ENCODE measurements at places on chromosomes 6 and 20.

GRCh38 chr6:156347246-156347645, 429.9 kb upstream of the ARID1B start:
- peak; percentile 77 for DNase-seq

DNA sequence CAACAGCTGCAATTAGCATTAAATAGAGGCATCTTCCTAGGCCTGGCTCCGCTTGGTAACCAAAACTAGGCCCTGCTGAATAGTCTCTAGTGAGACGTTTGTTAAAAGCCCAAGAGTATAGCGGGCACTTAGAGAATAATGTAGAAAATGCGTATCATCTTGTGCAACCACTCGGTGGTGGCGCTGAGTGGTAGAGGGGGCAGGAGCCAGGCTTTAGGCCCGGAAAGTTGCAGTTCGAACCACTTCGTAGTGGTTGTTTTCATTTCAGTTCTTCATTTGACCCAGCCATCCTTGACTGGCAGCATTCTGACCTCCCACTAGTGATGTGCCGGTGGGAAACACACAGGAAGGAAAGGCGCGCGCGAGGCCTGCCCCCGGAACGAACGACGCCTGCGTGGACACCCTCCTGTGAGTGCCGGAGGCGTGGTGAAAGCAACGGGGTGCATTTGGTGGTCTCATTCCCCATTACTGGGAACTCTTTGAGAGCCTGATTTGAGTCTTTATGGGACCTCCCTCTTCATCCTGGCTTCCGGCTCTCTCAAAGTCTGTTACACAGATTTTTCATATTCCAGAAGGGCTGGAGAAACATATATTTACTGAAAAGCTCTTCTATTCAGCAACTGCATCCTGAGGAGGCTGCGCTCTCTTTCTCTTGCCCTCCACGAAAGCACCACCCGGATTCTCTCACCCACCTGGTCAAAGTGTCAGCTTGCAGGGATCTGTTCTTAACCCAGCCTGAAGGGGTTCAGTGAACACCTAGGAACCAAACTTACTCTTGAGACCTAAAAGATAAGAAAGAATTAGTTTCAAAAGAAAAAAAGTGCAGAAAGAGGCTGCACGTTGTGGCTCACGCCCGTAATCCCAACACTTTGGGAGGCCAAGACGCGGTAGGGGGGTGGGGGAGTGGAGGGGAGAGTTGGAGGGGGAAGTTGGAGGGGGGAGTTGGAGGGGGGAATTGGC, 18.2 kb downstream of the GPX5 start:
- DNase-seq = no peak

DNA sequence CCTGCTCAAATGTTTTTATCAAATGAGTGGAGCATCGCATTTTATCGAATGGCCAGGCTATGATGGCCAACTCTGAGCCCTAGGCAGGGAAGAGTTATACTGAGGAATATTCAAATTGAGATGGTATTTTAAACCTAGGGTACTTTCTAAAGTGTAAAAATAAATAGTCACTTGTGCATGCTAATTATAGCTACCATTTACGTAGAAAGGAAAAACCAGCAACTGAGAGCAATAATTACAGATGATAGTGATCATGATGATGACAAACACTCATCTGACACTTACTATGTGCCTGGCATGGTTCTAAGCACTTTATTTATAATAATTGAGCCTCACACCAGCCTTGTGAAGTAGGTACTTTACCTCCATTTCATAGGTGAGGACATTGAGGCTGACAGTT, 455.7 kb downstream of the CD83 start:
- no peak for DNase-seq

GRCh38 chr6:20900389-20901160, 366.3 kb downstream of the CDKAL1 start:
- no peak for DNase-seq

DNA sequence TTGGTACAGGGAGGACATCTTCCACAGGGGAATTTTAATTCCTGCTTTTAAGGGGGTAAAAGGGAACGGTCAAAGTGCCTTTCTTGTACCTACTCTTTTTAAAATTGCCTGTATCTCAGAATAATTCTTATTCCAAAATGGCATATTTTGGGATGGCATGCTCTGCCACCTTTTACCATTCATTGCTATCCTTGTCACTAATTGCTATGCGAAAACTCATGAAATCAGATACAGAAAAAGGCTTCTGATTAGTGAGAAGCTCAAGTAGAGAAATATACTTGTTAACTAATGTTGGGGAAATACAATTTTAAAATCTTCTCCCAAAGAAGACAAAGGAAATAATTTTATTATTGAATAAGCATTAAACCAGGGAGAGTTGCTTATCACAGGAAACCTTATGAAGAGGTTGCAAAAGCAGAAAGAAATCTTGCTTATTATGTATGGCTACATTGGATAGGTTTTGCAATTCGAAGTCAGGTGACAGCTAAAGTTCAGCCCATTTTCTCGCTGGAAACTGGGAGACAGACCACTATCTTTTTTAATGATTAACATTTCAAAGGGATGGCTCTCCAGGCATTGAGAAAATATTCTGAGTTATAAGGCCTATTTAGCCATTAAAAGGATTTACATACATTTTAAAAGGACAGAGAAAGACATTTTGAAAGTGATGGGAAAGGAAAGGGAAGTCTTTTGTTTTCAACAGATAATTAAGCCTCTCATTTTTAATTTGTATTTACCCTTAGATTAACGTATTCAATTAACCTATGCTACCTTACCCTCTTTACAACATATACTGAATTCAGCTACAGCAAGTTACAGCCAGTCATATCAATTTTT, 110.3 kb upstream of the PRSS16 start:
- no peak for DNase-seq

- no peak for DNase-seq
Measured at GRCh38 chr20:59598625-59599310, 5.6 kb upstream of the PHACTR3 start.

- no peak for DNase-seq
Measured at GRCh38 chr6:100230115-100230952, 234.4 kb downstream of the SIM1 start.

DNA sequence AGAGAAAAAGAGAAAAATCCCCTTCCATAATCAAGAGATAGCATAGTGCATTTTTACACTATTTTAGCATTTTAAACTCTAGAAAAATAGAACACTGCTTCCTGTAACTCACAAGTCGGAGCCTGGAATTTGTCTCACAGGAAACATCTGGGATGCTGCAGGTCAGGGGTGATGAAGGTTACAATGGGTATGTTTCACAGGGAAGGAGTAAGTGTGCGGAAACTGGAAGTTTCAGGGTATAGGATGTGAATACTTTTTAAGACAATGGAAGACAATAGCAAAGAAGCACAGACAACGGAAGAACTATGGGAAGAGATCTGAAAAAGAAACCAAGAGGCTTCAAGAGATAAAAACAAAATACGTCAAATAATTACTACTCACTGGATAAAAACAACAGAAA, 361.0 kb upstream of the MARCKS start:
- no peak for DNase-seq

GRCh38 chr20:35030136-35030535, 62.5 kb downstream of the TRPC4AP start:
- DNase-seq = no peak

- DNase-seq = peak; percentile 93
Measured at GRCh38 chr6:3803627-3804468, 45.3 kb upstream of the FAM50B start.

DNA sequence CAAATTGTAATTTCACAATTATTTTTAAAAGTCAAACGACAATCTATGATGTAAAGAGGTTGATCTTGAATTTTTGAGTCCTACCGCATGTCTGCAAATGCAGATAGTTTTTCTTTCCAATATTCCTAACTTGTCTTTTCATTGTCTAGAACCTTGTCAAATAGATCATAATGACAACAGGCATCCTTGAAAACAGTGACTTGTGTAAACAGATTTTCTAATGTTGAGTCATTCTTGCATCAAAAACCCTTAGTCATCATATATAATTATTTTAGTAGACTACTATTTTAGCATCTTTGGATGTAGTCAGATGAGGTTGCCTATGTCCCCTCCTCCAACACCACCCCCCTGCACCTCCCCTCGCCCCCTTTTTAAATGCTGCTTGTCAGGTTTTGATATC, 43.8 kb downstream of the BMP6 start:
- DNase-seq = peak; percentile 47

- DNase-seq = peak; percentile 93
Measured at GRCh38 chr20:45344168-45344860, 3.9 kb downstream of the SDC4 start.

GRCh38 chr6:141675957-141676356, 456.8 kb upstream of the GJE1 start:
- DNase-seq = peak; percentile 27

DNA sequence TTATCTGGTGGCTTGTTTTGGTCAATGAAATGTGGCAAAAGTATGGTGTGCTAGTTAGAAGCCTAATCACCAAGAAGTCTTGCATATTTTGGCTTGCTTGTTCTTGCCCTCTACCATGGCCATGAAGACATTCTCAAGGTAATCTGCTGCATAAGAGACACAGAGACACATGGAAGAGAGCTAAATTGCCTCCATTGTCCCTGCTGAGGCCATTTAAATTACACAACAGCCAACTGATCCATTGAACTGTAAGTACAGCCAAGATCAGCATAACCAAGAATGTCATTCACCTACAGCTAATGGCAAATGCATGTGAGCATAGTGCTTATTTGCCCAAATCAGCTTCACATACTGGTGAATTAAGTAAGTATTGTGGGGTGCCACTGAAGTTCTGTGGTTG, 603.8 kb downstream of the FRK start:
- no peak for DNase-seq

- peak; percentile 96 for DNase-seq
Measured at GRCh38 chr6:52877168-52877567, 32.3 kb downstream of the GSTA3 start.

DNA sequence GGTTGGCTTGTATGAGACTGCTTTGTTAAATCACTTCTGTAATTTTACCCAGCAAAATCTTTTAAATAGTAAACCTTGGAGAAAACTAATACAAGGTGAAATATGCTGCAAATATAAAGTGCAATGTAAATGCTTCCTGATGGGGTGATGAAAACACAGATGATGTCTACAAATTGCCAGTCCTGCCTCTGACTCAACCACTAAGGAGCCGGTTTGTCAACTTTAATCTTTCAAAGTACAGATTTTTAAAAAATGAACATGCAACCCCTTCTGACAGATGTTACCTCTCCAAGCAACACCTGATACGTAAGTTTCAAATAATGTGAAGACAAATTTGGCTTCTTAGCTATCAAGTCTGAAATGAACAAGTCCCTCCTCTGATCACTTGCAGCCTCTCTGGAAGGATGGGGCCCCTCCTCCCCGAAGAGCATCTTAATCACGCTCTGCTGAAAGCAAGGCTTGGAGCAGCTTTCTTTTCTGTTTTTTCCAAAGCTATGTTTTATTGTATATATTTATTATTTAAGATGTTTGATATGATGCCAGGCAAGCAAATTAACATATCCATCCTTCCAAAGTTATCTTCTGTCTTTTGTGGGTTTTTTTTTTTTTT, 196.0 kb downstream of the MYLK4 start:
- DNase-seq = no peak

DNA sequence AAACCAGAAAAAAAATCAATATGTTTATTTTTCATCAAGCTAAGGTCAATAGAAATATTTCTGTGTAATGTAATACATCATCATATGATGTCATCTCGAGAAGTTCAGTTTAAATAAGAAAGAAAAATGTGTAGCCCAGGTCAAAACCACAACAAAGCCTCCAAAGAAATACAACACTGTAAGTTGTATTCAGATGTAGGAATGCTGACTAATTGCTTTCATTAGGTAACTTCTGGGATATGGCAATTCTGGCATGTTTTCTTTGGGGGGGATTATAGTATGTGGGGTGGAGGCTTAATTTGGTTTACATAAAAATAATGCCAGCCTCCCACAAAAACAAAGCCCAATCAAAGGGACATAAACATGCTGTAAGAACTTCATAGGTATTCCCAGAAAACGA, 881.8 kb upstream of the CITED2 start:
- DNase-seq = peak; percentile 3

Measured in IMR-90 (cell line).